GM04503 (cell line): ENCODE measurements at places on chromosomes 6 and 20.
A peak's percentile ranks its signal among the peaks of the same experiment; 100 is the strongest.

- DNase-seq, result peak; percentile 48
Measured at GRCh38 chr6:130326496-130326895, 39.3 kb upstream of the TMEM200A start.

DNA sequence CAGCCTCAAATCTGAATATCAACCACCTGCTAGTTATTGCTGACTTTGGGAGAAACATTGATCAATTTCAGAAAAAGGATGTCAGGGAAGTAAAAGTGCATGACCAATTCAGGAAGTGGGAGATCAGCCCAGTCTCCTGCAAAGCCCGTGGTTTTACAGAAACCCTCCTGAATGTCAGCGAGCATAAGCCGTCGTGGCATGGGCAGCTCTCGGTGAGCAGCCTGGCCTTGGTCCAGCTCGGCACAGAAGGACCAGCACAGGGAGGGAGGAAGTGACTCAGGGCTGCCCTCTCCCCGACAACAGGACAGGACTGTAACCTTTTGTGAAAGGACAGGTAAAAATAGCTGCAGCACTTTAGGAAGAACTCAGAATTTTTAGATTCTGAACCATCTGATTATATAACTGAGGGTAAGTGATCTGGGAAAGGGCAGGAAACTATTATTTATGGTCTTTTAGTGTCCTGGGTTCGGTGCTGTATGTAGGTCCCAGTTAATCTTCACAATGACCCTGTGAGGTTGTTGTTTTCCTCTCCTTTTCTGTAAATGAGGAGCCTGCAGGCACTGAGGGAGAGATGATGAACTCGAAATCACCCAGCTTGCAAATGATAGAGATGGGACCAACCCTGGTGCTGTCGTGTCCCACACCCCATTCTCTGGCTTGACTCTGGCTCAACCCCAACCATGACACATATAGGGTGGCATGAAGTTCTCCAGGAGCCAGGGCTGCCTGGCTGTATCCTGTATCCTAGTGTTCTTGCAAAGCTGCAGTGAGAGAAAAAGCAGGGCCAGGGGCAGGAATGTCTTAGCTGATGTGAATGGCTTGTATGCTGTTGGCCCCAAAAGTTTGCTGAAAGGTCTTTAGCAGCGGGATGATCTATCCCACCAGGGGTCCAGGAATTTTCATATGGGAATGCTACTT is 37.6 kb downstream of the NRN1 start:
- DNase-seq, result no peak

DNA sequence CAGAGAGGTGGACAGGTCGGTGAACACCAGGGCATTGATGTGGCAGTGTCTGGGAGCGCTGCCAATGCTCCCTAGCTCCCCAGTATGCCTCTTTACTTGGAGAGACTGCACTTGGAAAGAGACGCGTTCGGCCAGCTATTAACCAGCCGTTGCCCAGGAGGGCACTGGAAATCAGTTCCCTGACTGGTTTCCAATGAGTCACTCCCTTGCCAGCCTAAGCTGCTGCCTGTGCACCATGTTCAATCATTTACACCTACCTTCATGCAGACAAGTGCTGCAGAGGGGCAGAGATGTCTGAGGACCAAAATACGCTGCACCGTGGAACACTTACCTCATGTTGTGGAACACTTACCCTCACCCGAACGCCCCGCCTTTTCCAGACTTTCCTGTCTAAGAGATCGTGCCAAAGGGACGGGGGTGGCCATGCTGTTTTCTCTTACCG is 151.6 kb downstream of the SOBP start:
- DNase-seq, result no peak

GRCh38 chr6:17871189-17871519 is 116.3 kb downstream of the KIF13A start:
- DNase-seq, result no peak

DNA sequence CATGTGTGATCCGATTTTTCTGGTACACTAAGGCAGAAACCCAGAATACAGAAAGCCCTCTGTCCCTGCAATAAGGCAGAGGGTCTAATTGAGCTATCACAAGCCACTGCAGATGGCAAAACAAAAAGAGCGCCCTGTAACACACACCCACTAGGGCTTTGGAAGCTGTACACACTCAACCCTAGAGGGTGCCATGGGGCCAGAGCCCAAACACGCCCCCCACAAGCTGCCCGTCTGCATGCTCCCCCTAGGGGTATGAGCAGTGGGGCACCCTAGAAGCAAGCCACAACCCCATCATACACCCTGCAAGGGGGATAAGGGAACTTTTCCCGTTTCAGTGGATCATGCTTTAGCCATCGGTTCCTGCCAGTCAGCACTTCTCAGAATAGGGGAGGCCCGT is 62.2 kb upstream of the PDE10A start:
- DNase-seq, result no peak

DNA sequence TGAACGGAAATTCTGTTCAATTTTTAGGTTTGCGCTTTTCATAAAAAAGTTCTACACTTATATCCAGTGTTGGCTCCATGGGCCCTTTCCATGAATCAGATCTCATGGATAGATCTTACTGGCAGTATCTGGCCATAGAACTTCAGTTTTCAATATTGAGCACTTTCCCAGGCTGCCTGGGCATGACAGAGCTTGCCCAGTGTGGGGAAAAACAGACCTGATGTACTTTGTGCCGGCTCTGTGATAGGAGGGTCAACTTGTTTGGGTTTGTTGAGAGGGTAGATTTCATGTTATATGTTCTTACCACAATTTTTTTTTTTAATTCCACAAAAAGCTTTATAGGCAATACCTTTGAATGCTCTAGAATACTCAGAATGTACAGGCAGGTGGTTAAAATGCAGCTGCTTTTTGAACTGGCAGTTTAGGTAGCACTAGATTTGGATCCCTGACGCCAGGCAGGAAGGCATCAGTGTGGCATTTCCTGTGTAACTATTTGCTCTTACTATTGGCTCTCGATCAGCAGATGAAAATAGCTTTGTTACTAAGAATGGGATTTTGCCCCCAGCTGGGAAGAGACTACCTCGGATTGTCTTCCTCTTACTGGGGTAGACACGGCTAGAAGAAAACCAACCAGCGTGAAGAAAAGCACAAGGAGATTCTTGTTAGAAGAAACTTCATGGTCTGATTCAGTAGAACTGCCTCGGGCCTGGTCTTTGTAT is 404.9 kb upstream of the SOX4 start:
- no peak for DNase-seq

DNA sequence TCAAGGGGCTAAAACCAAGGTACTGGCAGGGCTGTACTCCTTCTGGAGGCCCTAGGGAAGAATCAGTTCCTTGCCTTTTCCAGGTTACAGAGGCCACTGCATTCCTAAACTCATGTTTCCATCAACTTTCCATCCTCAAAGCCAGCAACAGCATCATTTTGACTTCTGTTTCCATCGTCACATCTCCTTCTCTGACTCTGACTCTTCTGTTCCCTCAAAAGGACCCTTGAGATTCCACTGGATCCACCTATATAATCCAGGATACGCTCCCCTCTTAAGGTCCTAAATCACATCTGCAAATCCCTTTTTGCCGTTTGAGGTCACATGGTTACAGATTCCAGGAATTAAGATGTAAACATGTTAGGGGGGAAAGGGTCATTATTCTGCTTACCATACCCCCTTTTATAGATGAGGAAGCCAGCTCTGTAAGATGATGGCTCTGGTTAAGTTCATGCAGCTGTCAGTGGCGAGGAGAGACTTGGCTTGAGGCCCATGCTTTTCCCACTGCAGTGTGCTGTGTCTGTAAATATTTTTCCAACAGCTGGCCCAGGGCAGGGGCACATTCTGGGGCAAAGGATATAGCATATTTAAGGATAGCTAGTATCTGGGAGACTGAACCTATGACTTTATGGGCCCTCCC is 114.6 kb downstream of the TNFRSF21 start:
- no peak for DNase-seq

DNA sequence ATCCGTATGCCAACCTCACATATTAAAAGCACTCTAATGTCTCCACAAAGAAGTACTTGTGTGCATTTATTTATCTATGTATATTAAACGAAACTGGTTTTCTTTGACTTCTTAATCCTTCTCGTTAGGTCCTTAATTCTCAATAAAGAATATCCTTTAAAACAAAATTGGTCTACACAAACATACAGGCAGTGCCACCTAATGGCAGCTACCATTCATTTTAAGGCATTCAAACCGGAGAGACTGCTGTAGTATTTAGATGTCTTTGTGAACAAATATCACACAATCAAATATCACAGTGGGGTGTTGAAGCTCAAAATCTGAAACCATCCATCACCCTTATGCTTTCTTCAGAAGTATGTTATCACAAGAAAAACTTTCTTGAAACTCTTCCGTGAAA is 96.6 kb upstream of the IRAK1BP1 start:
- DNase-seq, result no peak

DNA sequence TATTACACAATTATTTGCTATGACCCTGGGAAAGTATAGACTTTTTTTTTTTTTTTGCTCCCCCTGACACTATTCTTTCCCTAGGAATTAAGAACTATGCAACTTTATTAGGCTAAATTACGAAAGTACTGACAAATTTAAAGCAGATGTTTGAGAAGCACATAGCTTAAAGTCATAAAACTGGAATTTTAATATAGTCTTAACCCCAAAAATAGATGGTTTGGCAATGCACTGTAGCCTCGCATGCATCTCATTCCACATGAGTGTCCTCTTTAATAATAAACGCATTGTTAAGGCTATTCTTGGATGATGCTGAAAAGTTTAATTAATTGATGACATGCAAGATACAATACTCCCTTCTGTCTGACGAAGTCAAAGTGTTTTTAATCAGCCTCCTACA is 49.3 kb downstream of the TBC1D7 start:
- DNase-seq, result peak; percentile 94

- peak; percentile 37 for DNase-seq
Measured at GRCh38 chr6:128710315-128710714, 172.6 kb upstream of the LAMA2 start.

DNA sequence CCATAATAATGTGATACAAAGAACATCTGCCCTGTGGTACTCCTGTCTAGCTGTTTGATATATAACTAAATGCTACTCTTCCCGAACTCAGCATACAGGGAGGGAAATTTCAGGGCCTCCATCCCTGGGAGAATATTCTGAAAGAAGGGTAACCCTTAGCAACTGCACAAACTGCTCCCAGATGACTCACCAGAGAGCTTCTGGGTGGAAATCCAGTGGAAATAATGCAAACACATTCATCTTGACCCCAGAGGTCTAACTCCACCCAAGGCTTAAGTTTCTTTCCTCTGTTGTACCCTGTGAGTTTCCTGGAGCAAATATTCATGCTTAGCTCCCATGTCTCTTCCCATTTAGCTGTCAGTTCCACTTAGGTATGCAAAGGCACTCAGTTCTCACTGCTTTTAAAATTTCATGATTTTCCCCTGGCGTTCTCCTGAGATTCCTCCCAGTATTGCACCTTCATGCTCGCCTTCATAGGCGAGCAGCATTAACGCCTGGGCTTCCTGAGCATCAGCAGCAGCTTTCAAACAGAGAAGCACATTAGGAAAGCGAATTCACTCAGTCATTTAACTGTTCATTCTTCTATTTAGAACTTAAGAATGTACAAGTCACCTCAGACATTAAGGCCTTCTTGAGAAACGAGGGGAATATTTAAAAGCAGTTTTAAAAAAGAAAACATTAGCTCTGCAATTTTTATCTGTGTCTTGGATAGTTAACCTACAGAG is 43.8 kb upstream of the LAMA4 start:
- peak; percentile 86 for DNase-seq

- no peak for DNase-seq
Measured at GRCh38 chr20:6381887-6382286, 259.1 kb upstream of the FERMT1 start.

DNA sequence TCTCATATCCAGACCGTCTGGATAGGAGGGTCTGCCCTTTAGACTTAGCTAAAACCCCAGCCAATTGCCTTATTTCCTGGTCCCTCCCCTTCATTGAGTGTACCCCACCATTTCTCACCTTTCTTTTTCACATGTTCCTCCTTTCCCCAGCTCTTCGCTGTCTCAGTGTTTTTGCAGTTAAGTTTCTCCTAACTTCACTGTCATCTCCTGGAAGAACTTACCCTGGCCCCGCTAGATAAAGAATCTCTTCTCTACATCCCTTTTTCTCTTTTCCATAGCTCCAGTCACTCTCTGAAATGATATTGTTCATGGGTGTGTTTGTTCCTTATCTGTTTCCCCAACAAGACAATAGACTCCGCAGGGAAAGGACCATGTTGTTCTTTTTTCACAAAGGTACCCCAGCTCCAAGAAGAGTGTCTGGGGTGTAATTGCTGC is 208.8 kb downstream of the TSHZ2 start:
- no peak for DNase-seq

- no peak for DNase-seq
Measured at GRCh38 chr6:69571234-69571633, 225.6 kb downstream of the LMBRD1 start.

- DNase-seq, result no peak
Measured at GRCh38 chr6:21990577-21990976, 306.3 kb downstream of the PRL start.
